Daoy (cell line): ENCODE measurements at places on chromosomes 5 and 9. TPM values are rescaled to one million over a fixed set of nuclear protein-coding genes. Genes with fewer than 3 reads are reported as not detected.
A peak's percentile ranks its signal among the peaks of the same experiment; 100 is the strongest.

- no peak for DNase-seq
Observed at GRCh38 chr5:132234684-132235062, 7.0 kb upstream of the P4HA2 start.

DNA sequence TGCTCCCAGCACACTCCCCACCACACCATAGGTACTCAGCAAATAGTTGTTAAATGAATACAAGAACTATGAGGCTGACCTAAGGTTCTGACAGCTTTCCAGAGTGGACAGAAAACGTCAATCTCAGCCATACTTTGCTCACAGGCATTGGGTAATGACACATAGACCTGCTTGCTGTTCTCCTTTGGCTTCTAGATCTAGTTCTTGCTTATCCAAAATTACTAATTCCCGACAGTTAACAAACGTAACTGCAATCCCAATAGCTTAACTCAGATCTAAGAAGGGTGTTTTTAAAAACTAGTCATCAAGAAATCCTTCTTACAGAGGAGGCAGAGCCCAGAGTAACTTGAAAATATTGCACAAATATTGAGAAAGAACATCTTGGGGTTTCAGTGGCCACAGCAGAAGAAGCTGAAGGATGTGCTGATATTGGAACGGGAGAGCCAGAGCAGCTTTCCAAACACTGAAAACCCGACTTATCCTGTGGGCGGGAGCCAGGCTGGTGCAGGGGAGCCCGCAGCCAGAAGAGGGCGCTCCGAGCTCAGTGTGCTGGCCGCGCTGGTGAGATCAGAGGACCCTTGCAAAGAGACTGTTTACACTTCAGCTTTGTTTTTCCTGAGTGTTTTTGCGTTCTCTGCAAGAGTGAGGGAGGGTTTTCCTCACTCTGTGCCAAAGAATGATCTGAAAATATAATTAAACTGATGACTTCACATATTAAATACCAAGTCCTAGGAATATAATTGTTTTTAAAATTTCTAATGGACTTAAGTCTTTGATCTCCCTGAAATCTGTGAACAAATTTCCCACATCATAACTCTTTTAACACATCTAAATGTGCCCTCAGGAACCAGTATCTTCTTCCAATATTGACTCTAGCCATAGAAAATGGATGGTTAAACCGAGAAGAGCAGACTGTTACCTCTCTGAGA is 30.3 kb downstream of the FGF1 start:
- DNase-seq, result peak; percentile 86

DNA sequence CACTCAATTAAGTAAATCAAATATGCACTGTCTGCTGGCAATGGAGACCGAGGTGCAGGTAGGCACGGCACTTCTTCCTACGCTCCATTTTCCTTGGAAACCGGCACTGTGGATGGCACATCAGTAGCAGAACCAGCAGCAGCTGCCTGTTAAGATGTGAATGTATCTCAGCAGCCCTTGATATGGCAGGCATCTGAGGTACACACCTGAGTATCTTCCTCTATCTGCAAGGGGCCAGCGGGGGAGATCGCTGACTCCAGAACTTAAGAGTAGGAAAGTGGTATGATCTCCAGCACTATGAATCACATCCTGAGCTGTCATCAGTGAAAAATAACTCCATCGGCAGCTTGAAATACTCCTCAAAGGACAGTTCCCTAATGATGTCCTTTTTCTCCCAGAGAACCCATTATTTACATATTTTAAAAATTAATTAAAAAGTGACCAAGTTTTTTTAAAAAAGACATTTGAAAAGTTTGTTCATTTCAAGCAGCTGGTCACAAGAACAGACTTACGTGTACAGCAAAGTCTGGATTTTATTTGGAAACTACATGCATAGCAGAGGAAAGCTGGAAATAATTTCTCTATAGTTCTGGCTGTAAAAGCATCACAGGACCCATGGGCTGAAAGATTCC is 97.1 kb downstream of the ADAMTS12 start:
- DNase-seq, result peak; percentile 44

- DNase-seq, result peak; percentile 9
Observed at GRCh38 chr5:132480042-132480441, 10.5 kb downstream of the IRF1 start.

GRCh38 chr5:124824637-124825158 is 78.3 kb upstream of the ZNF608 start:
- peak; percentile 38 for DNase-seq

- peak; percentile 85 for DNase-seq
Observed at GRCh38 chr9:89477811-89478630, 19.9 kb downstream of the SEMA4D start.

DNA sequence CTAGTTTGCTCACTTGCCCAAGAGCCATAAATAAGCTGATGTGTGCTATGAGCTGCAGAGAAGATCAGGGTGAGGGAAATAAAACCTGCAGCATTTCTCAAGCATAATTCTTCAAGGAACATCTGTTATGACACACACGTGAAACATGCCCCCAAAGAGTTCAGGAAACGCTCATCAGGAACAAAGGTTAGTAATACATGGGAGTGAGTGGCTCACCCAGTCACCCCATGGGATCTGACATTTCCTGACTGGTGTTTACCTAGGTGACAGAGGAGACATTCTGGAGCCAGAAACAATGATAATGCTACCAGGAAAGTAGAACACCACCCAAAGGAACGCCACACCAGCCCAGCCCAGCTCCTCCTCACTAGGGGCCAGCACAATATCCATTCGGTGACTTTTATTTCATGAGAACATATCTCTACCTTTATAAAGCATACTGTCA is 66.0 kb downstream of the FRMD3 start:
- peak; percentile 84 for DNase-seq

GRCh38 chr5:43432486-43433375 is 20.5 kb upstream of the CCL28 start:
- DNase-seq, result peak; percentile 54

- no peak for DNase-seq
Observed at GRCh38 chr9:132712753-132713152, 42.5 kb downstream of the GTF3C4 start.

DNA sequence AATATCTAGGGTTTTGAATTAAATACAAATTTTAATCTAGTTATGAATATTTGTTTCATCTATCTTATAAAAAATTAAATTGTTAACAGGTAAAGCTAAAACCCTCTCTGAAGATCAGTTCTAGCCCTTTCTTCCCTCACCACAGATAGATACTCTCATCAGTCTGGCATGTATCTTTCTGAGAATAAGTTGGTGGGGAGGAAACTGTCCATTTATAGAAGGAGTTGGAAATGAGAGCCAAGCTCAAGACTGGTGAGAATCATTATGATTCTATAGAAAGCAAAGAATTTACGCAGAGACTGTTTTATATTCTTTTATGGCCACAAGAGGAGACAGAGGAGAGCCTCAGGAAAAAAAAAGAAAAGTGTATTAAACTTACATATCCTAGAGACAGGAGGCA is 59.0 kb downstream of the STARD4 start:
- DNase-seq, result peak; percentile 21

- peak; percentile 15 for DNase-seq
Observed at GRCh38 chr9:74960561-74960960, 7.8 kb upstream of the C9orf40 start.

- DNase-seq, result no peak
Observed at GRCh38 chr9:79334711-79335110, 237.1 kb upstream of the TLE4 start.

DNA sequence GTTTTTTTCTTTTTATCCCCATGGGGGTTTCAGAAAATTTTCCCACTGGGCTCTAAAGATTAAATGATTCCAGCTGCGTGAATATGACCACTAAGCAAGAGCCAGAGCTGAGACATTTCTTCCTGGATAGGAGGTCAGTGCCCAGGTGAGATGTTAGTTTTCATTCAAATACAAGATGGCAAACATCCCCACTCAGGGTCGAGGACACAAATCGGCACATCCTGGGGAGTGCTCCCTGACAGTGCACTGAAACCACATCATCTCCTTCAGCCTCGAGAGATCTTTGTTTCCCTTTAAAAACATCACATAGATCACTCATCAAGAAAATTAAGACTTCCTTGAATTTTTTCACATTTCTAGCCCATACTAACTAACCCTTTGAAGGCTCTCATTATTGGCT is 273.2 kb upstream of the PANK3 start:
- DNase-seq, result no peak

- no peak for DNase-seq
Observed at GRCh38 chr9:8895106-8895860, 1095.7 kb upstream of the DMAC1 start.

DNA sequence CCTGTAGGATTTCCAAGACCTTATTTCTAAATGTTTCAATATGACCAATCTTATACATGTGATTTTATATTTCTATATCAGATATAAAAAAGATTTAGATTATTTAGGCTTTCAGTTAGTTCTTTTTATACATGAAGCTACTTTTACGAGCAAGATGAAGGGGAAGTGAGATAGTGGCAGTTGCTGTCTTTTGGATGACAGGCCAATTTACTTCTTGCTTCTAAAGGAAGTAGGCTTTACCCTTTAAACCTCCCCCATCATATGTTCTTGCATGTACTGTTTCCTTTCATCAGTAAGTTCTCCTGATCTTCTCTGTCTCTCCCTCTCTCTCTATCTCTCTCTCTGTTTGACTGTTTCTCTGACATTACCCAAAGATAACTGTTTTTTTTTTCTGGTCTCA is 4.0 kb upstream of the TYRP1 start:
- no peak for DNase-seq

GRCh38 chr5:131854134-131854533 is 57.3 kb upstream of the FNIP1 start:
- no peak for DNase-seq

DNA sequence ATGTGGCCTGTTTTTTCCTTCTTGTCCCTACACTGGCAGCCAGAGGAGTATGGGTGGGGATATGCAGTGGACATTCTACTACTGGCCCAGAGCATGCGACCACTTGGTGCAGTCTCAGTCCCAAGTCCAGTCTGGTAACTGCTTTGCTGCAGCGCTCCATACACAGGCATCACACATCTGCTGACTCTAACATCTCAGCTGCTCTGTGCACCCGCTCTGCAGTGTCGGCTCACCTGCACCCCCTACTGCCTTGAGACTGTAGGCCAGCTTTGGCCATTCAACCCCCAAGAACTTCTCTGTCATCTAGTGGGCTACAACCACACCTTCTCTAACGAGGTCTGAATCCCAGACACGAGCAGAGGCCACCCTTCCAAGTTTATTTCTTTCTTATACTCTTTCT is 46.4 kb upstream of the SLCO6A1 start:
- DNase-seq, result peak; percentile 7

DNA sequence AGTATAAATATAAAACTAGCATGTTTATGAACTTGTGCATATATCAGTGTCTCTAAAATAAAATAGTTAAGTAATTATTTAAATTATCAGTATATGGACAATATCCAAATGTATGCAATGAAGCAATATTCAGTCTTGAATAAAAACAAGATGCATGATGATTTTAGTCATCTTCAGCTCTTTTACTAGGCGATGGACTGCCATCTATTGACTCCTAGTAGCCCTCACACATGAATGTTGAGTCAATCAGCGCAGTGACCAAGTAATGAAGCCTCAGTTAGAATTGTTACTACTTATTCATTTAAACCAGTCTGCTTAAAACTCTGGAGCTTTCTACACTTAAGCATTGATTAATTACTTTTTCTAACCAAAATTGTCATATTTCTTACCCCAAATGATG is 92.9 kb upstream of the GRHPR start:
- DNase-seq, result peak; percentile 5

DNA sequence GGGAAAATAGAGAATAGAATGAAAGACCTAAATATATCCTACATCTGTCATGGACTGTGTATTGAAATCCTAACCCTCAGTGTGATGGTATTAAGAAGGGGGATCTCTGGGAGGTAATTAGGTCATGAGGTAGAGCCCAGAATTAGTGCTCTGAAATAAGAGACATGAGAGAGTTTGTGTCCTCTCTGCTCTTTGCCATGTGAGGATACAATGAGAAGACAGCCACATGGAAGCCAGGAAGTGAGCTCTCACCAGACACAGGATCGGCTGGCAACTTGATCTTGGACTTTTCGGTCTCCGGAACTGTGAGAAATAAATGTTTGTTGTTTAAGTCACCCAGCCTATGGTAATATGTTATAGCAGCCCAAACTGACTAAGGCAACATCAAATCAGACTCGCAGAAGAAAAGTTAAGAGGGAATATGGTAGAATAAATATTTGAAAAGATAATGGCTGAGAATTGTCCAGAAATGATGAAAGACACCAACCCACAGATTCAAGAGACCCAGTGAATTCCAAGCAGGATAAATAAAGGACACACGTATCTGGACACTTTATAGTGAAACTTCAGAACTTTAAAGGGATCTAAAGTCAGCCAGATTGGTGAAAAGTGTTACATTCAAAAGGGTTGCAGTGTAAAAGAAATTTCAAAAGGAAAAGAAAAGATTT is 12.7 kb upstream of the SLC36A1 start:
- DNase-seq, result no peak

DNA sequence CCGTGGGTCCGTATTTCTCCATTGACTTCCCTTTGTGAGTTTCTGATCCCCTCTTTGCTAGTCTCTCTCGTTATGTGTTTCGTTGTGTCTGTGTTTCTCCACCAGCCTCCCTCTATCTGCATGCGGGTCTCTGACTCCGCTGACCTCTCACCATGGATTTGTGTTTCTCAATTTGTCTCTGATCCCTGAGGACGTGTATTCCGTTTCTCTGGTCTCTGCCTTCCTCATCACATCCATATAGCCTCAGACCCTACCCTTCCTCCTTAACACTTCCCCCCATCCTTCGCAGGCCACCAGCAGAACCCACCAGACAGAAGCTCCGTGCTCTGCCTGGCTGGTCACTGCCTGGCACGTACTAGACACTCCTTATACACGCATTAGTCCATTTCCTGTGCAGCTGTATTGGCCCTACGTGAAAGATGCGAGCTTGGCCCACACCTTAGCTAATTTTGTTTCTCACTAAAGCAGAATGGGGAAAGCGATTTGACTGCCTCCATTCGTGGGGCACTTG is 631 bp downstream of the B4GALT7 start:
- peak; percentile 33 for DNase-seq

GRCh38 chr9:4305065-4305985 is 5.5 kb upstream of the GLIS3 start:
- no peak for DNase-seq

- DNase-seq, result no peak
Observed at GRCh38 chr9:82923912-82924605, 138.9 kb downstream of the RASEF start.

- DNase-seq, result peak; percentile 99
Observed at GRCh38 chr9:36258208-36258995, at the start of gene GNE. Gene GNE, minus strand, starts transcription at chr9:36258448. Its CDS starts 9,093 bp downstream, at chr9:36249355.

The SPATA31D4 gene
- total RNA-seq, result not detected in 2 replicates

The COL15A1 gene
- total RNA-seq, result 0.74 and 0.86 TPM in 2 replicates

The COL5A1 gene
- total RNA-seq, result 131 and 135 TPM in 2 replicates

The CCDC180 gene
- total RNA-seq, result 1.3 and 1.9 TPM in 2 replicates

The FCN1 gene
- not detected in 2 replicates for total RNA-seq

The TIMD4 gene
- not detected in 2 replicates for total RNA-seq

The LMX1B gene
- total RNA-seq, result 1.5 and 4.6 TPM in 2 replicates

The NIPAL4 gene
- total RNA-seq, result 0.51 and 1.5 TPM in 2 replicates

The HTR4 gene
- 0.18 TPM in 1 of 2 replicates, not detected in the other for total RNA-seq

The HAVCR1 gene
- not detected in 2 replicates for total RNA-seq

The IL5 gene
- not detected in 2 replicates for total RNA-seq
